ENCODE measurements at places on chromosomes 1 and 21. TPM values are rescaled to one million over a fixed set of nuclear protein-coding genes. Genes with fewer than 3 reads are reported as not detected.

Gene C1orf87
- total RNA-seq: not detected

Gene PLA2G2C
- not detected for total RNA-seq

Gene HCRTR1
- not detected for total RNA-seq

Gene SPATA1
- 2.1 TPM for total RNA-seq

Gene MSH4
- total RNA-seq: 0.47 TPM

Gene ATP5PB
- 266 TPM for total RNA-seq

Gene LIN28A
- total RNA-seq: not detected

Gene CHRM3
- total RNA-seq: not detected

Gene PTBP2
- total RNA-seq: 10.7 TPM

Gene TMCC2
- 2.6 TPM for total RNA-seq

Gene CFAP74
- total RNA-seq: not detected

Gene HPCAL4
- total RNA-seq: 0.30 TPM

Gene S100A4
- 898 TPM for total RNA-seq

Gene UMODL1
- not detected for total RNA-seq

Gene AKNAD1
- not detected for total RNA-seq

Gene ANXA9
- not detected for total RNA-seq

Gene EMC1
- 31.5 TPM for total RNA-seq

Gene CYP4X1
- total RNA-seq: not detected

Gene AKR7A2
- total RNA-seq: 48.0 TPM

Gene PCAT6
- total RNA-seq: 0.58 TPM

Gene ECM1
- 1.0 TPM for total RNA-seq

DNA sequence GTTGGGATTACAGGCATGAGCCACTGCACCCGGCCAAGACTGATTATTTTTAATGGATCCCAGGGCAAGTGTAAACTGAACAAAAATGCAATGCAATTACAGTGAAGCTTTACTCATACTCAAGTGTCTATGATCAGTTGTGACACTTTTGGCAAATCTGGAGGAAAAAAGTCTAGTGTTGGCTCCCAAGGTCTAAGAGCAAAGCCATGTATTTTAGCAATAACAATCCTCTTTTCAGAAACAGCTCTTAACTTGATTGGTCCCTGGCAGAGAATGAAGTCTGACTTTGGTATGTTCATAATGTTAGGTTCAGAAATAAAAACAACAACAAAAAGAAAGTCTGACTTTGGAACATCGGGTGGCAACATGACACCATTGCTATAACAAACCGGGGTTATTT is 40.2 kb upstream of the C1orf53 start:
- peaks cover 3% of the 10 kb centered on the region for H3K27me3 ChIP-seq
- no peaks in the 10 kb centered on the region for H3K36me3 ChIP-seq
- no peaks in the 10 kb centered on the region for H3K4me1 ChIP-seq

- H3K36me3 ChIP-seq: no peaks in the 10 kb centered on the region
- peaks cover 3% of the 10 kb centered on the region for H3K4me1 ChIP-seq
- H3K27me3 ChIP-seq: peaks cover 84% of the 10 kb centered on the region
These were observed 10.4 kb downstream of the BARHL2 start for GRCh38 chr1:90706437-90707362.

DNA sequence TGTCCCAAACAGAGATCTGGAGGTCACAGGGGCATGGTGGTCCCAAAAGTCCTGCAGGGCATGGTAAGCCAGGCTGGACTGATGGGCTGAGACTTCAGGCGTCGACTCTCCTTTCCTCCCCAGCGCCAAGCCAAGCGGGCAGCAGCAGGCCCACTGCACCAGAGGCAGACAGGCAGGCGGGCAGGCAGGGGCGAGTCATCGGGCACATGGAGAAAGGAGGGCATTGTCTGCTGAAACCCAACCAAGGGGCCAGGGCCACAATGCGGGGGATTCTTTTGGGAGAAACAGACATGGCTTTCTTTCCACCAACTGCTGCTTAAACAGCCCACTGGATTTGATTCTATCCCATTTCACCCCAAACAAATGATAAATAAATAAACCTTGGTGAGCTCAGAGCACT is 46.2 kb downstream of the TRABD2B start:
- H3K4me1 ChIP-seq: no peaks in the 10 kb centered on the region
- no peaks in the 10 kb centered on the region for H3K27me3 ChIP-seq
- H3K27ac ChIP-seq: no peak overlapping the region
- DNase-seq: no peak

DNA sequence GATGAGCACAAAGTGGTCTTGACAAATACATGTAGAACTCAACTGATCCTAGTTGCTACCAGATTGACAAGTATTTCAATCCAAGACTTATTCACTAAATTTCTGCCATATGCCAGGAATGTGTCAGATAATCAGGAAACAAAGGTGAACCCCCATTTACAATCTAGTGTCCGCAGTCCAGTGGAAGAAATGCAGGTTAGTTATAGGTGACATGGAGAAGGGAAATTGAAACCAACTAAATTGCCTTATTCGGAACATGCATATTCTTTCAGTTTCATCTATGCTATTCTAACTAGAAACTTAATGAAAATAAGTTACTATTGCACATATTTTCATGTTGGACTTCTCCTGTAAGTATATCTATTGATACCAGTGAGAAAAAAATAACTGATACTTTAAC is 209.4 kb downstream of the COL24A1 start:
- H3K36me3 ChIP-seq: no peaks in the 10 kb centered on the region
- no peak overlapping the region for H3K4me3 ChIP-seq
- DNase-seq: no peak
- H3K4me1 ChIP-seq: no peaks in the 10 kb centered on the region
- no peaks in the 10 kb centered on the region for H3K27me3 ChIP-seq

- peak; percentile 34 for DNase-seq
- no peaks in the 10 kb centered on the region for H3K4me1 ChIP-seq
- H3K36me3 ChIP-seq: no peaks in the 10 kb centered on the region
These were observed 2.5 kb downstream of the PDZK1IP1 start for GRCh38 chr1:47187231-47187925.

DNA sequence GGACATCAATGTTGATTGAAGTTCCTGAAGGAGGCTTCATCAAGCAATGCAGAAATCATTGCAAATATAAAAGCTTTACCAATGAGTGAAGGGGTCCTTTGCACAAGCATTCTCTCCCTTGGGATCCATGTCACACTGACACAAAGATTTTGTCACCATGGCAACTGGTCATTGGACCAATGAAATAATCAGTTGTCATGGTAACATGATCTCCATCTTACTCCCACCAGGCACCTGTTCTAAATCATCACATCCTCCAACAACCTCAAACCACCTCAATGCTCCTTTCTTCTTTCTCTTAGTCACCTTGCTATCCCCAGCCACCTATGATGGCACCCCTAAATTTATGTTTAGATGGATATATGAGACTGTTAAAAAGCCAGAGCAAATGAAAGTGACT is 13.5 kb upstream of the FOXJ3 start:
- H3K27me3 ChIP-seq: peaks cover 22% of the 10 kb centered on the region

GRCh38 chr21:32411350-32412161 is 950 bp upstream of the EVA1C start:
- H3K27ac ChIP-seq: peak overlapping the region; percentile 91
- DNase-seq: peak; percentile 81
- peaks cover 50% of the 10 kb centered on the region for H3K4me1 ChIP-seq
- H3K36me3 ChIP-seq: no peaks in the 10 kb centered on the region
- no peaks in the 10 kb centered on the region for H3K27me3 ChIP-seq

GRCh38 chr21:29074007-29074376 is 544 bp upstream of the CCT8 start:
- H3K4me1 ChIP-seq: peaks cover 54% of the 10 kb centered on the region
- H3K27ac ChIP-seq: peak overlapping the region; percentile 96
- peaks cover 18% of the 10 kb centered on the region for H3K36me3 ChIP-seq
- no peak for DNase-seq

GRCh38 chr1:183129921-183130690 is 56.0 kb upstream of the LAMC2 start:
- H3K27ac ChIP-seq: no peak overlapping the region
- no peaks in the 10 kb centered on the region for H3K4me1 ChIP-seq
- no peaks in the 10 kb centered on the region for H3K36me3 ChIP-seq
- no peak for DNase-seq

- no peak overlapping the region for H3K4me3 ChIP-seq
- H3K36me3 ChIP-seq: no peaks in the 10 kb centered on the region
- peaks cover 7% of the 10 kb centered on the region for H3K4me1 ChIP-seq
- H3K27me3 ChIP-seq: peaks cover 41% of the 10 kb centered on the region
- no peak for DNase-seq
These were observed 23.0 kb upstream of the DDOST start for GRCh38 chr1:20684050-20684620.

DNA sequence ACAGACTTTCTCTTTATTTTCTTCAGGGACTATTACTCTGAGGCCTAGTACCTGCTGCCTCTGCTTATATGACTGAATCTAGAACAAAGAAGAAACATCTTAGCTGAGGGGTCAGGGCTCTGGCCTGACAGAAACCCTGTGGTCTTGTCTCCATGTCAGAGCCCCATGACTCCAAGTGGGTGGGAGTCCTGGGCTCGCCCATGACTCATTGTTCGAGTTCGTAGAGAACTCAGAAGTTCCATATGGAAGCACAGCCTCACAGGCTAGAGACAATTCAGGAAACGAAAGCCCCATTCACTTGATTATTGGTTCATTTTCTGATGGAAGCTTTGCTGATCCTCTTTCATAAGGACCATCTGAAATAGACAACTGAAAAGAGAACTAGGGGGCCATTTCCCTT is 73.2 kb downstream of the CD58 start:
- H3K4me1 ChIP-seq: peaks cover 30% of the 10 kb centered on the region
- H3K27me3 ChIP-seq: no peaks in the 10 kb centered on the region
- no peak for DNase-seq
- H3K27ac ChIP-seq: no peak overlapping the region
- H3K4me3 ChIP-seq: no peak overlapping the region

- peaks cover 68% of the 10 kb centered on the region for H3K36me3 ChIP-seq
- no peak overlapping the region for H3K27ac ChIP-seq
- no peaks in the 10 kb centered on the region for H3K27me3 ChIP-seq
- no peak overlapping the region for H3K4me3 ChIP-seq
These were observed 56.1 kb upstream of the SDC3 start for GRCh38 chr1:30964706-30965105.

- no peak overlapping the region for H3K4me3 ChIP-seq
- peak overlapping the region; percentile 63 for H3K27ac ChIP-seq
- H3K4me1 ChIP-seq: peaks cover 9% of the 10 kb centered on the region
- H3K36me3 ChIP-seq: no peaks in the 10 kb centered on the region
- peak; percentile 49 for DNase-seq
- no peaks in the 10 kb centered on the region for H3K27me3 ChIP-seq
These were observed 200.0 kb downstream of the GABPA start for GRCh38 chr21:25934771-25935224.

DNA sequence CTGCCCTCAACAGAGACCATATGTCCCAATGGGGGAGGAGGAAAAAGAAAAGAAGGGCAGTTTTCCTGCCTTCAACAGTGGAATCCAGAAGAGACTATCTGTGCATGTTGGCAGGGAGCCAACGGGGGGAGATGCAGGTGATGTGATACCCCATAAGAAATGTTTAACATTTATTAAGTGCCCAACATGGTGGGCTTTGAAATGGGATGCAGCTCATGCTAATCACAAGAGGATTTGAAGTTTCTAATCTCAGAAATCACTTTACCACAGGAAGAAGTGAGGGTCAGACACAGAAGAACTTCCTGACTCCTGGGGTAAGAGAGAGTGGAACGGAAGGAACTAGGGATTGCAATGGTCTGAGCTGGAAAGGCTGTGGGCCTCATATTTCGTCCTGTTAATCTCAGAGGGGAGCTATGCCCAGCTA is 16.2 kb downstream of the CSRP1 start:
- H3K4me1 ChIP-seq: peaks cover 16% of the 10 kb centered on the region
- DNase-seq: no peak
- no peak overlapping the region for H3K4me3 ChIP-seq

- DNase-seq: no peak
These were observed 190.5 kb downstream of the TOMM20 start for GRCh38 chr1:234938135-234938534.

- no peak overlapping the region for H3K4me3 ChIP-seq
- H3K4me1 ChIP-seq: peaks cover 4% of the 10 kb centered on the region
- no peak overlapping the region for H3K27ac ChIP-seq
- peaks cover 20% of the 10 kb centered on the region for H3K27me3 ChIP-seq
These were observed 5.1 kb downstream of the HSPB7 start for GRCh38 chr1:16012590-16013219.

DNA sequence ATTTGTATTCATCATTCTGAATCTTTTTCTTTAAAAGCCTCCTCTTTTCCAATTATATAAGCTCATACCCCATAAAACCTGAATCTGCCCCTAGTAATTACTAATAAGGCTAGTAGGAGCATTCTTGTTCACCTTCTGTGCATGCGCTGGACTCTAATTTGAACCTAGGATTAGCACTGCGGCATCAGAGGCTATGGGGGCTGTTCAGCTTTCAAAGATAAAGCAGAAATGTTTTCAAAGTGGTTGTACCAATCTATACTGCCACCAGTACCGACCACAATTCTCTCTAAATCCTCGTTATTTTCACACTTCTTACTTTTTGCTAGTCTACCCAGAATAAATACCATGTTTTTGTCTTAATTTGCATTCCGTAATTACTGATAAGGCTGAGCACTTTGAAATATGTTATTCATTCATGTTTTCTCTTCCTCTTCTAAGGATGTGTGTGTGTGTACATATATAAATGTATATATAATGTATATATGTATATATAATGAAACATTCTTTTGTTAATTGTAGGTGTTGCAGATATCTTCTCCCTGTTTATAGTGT is 1.6 kb upstream of the DDX59 start:
- H3K36me3 ChIP-seq: peaks cover 6% of the 10 kb centered on the region
- peak overlapping the region; percentile 98 for H3K4me3 ChIP-seq
- no peaks in the 10 kb centered on the region for H3K27me3 ChIP-seq
- H3K4me1 ChIP-seq: peaks cover 36% of the 10 kb centered on the region

GRCh38 chr1:1285102-1285571 is 4.9 kb downstream of the SCNN1D start:
- no peak for DNase-seq
- H3K27ac ChIP-seq: no peak overlapping the region
- no peaks in the 10 kb centered on the region for H3K27me3 ChIP-seq
- H3K4me1 ChIP-seq: no peaks in the 10 kb centered on the region
- H3K4me3 ChIP-seq: no peak overlapping the region
- H3K36me3 ChIP-seq: no peaks in the 10 kb centered on the region

- no peaks in the 10 kb centered on the region for H3K4me1 ChIP-seq
- no peak for DNase-seq
- no peaks in the 10 kb centered on the region for H3K27me3 ChIP-seq
These were observed 104.2 kb downstream of the ATP5PO start for GRCh38 chr21:33811167-33812010.

DNA sequence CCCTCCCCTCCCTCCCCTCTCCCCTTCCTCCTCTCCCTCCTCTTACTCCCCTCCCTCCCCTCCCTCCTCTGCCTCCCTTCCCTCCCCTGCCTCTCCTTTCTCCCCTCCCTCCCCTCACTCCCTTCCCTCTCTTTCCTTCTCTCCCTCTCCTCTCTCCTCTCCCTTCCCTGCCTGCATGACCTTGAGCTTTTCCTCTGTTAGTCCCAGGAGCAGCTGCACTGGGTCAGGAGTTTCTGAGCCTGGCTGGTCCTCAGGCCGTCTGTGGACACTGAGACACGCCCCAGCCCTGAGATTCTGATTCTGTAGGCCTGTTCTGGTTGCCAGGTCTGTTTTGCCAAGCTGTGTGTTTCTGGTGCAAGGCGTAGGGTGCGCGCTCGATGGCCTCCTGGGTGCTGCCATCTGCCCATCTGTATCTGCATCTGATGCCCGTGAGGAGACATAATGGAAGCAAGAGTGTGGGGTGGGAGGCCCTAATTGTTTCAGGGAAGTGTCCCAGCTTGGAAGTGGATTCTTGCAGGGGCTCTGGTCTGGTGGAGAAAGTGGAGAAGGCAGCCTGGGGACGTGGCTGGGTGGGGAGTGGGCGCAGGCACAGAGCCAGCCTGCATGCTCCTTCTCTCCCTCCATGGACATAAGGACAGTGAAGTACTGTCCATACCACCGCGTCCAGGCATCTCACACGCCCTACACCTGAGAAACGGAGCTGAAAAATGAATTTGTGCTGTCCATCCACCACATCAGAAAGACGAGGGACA is 97.2 kb downstream of the WDR4 start:
- H3K36me3 ChIP-seq: no peaks in the 10 kb centered on the region
- no peak overlapping the region for H3K4me3 ChIP-seq
- H3K4me1 ChIP-seq: peaks cover 24% of the 10 kb centered on the region
- peaks cover 36% of the 10 kb centered on the region for H3K27me3 ChIP-seq
- no peak overlapping the region for H3K27ac ChIP-seq
